ENCODE measurements at places on chromosomes 7 and 10. TPM values are rescaled to one million over a fixed set of nuclear protein-coding genes. Genes with fewer than 3 reads are reported as not detected.

- DNase-seq: no peak
These were observed 37.4 kb downstream of the PTPRE start for GRCh38 chr10:127944256-127944655.

DNA sequence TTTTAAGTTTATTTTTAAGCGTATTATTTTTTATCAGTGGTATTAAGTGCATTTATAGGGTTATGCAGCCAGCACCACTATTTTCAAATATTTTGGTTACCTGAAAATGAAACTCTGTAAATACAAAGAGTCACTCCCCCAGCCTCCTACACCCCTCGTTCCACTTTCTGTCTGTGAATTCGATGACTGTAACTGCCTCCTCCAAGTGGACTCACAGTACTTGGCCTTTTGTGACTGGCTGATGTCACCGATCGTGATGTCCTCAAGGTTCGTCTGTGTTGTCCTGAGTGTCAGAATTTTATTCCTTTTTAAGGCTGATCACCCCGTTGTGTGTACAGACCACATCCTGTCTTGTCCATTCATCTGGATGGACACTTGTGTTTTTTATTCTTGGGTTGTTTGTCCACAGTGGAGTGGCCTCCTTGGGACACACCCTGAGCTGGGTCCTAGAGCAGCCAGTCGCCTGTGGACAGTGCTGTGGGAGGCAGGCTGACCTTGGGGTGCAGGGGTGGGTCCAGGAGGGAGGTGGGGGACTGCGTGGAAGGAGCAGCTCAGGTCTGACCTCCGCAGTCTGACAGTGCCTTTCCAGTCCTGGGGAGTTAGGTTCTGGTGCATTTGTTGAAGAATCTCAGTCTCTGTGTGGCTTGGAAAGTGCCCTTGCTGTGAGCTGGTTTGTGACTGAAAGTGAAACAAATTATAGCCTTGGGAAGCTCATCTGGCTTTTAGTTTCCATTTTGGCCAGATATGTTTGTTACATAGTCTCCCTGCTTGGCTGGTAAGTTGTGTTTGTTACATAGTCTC lies 6.9 kb downstream of the MTG1 start:
- DNase-seq: no peak

- DNase-seq: peak; percentile 43
These were observed 866 bp downstream of the CNOT4 start for GRCh38 chr7:135508883-135509588.

DNA sequence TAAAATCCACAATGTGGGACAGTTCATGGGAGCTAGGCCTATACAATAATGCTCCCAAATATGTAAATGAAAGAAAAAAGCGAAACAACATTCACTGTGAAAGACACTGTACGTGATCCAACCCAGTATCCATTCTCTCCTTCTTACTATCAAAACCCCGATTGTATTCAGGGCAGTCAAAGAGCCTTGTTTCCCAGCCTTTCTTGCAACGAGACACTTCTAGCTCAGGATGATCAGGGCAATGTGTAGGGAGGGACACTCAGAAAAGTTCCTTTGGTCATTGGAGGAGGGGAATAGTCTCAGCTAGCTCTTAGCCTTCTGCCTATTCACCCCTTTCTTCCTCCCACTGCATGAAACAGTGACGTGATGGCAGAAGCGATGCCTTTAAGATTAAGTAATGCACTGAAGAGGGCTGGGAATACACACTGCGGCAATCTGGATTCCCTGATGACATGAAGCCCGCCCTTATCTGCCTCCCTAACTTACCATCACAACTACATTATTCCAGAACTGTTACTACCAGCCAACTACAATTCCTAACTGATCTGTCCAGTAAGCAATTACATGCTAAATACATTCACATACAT lies 27.3 kb downstream of the UBE2H start:
- no peak for DNase-seq

DNA sequence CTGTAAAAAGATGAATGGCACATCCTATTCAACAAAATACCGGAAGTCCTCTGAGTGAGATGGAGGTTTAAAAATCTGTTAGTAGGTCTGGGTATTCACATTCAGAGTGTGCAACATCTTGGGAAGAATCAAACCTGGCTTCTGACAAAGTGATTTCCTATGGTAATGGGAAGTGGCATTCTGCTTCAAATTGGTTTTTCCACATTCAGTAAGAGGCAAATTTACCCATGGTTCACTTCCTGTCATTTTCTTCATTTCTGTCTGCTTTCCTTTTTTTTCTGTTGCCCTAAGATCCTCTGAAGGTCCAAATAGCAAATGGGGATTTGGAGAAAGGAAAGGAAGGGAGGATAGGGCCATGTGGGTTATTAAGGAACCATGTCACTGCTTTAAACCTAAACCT lies 218.3 kb downstream of the DOCK4 start:
- no peak for DNase-seq

NRCAM gene
- total RNA-seq: 6.2 TPM

CYCS gene
- 46.8 TPM for total RNA-seq

GOLGA7B gene
- total RNA-seq: 0.07 TPM
